Cerebellum (tissue), 4 donors: ENCODE measurements at places on chromosomes 16 and 17. TPM values are rescaled to one million over a fixed set of nuclear protein-coding genes. Genes with fewer than 3 reads are reported as not detected.

Gene PDILT
- not detected for total RNA-seq

GRCh38 chr17:80109713-80110446 is 8.5 kb downstream of the GAA start:
- DNase-seq, result no peak

GRCh38 chr17:27978689-27979175 is 63.7 kb upstream of the NLK start:
- DNase-seq, result no peak

- DNase-seq, result no peak
Measured at GRCh38 chr17:69608808-69609472, 194.4 kb downstream of the MAP2K6 start.

- DNase-seq, result no peak
Measured at GRCh38 chr16:19636436-19637267, 81.1 kb downstream of the VPS35L start.

Gene GAS2L2
- 0.36 TPM for total RNA-seq

DNA sequence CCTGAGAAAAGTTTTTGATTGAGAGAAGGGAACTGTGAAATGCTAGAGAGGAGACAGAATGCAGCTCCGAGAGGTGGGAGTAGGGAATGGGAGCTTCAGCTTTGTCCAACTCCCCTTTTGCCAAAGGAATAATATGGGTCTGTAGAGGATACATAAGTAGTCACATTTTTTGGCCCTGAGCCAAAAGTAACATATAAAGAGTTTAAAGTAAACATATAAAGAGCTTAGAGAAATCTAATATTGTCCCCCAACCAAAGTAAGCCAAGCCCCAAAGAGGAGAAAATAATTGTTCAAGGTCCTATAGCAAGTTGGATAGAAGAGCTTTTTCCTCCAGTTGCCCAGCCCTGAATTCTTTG is 215.1 kb downstream of the TMEM114 start:
- no peak for DNase-seq

Gene AOC3
- total RNA-seq, result 1.00 TPM

DNA sequence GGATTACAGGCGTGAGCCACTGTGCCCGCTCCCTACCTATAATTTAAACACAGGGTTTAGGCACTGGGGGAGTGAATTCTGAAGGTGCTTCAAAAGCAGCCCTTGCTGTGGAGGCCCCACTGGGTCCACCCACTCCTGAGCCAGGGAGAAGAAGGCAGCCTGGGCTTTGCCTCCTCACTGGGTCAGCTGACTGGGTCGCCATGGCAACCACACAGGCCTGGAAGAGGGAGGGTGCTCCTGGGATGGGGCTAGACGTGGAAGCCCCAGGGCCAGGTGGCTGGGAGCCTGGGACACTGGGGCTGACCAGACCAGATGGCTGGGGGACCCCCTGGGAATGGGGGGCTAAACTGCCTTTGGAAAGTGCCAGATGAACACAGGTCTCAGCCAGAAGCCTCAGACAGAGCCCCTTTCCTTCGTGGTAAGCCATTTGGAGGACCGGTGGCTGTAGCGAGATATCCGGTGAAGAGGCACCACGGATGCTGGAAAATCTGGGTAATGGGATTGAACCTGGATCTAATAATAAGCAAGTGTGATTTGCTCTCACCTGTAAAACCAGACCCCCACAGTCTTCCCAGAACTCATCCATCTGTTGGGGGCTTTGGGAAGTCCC is 32.9 kb downstream of the TRARG1 start:
- no peak for DNase-seq

Gene C16orf74
- total RNA-seq, result 1.00 TPM

DNA sequence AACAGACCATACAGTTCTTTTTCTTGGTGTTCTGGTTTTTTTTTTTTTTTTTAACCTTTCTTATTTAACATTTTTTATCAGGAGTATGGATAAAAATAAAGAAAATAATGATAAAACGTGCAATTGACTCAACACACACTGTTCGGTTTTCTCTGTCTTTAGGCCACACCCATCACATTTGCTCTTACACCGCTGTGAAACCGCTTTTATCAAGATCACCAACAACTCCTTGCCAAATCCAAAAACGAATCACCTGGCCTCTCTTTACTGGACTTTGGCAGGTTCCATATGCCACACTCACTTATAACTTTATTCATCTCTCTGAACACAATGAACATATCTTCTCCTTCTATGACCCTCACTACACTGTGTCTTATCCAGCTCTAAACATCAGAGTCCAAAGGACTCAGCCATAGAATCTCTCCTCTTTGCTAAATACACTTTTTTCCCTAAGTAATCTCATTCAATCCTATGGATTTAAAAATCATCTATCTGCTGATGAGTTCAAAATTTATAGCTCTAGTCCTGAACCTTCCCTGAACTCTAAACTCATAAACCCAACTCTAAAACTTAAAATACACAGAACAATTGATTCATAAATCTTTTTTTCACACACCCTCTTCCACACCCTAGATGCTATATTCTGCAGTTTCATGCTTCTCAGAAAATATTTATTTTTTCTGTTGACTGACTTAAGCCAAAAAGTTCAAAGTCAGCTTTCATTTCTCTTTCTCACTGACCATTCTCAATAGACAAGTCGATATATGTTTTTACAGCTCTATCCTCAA is 800.6 kb upstream of the SOX9 start:
- no peak for DNase-seq

Gene CIITA
- total RNA-seq, result 0.36 TPM

- DNase-seq, result no peak
Measured at GRCh38 chr16:69874271-69874670, 76.9 kb upstream of the CLEC18A start.

Gene RASL10B
- total RNA-seq, result 5.3 TPM

Gene FBXO39
- not detected for total RNA-seq
